Stimulated activated CD4-positive, alpha-beta T cell treated with anti-CD3 and anti-CD28 coated beads, TNF-alpha, amount 100 ng/mL, for 24 hours (primary cell): ENCODE measurements at places on chromosomes 7 and 10.

GRCh38 chr7:34839645-34840044 is 181.6 kb downstream of the NPSR1 start:
- no peak for DNase-seq

DNA sequence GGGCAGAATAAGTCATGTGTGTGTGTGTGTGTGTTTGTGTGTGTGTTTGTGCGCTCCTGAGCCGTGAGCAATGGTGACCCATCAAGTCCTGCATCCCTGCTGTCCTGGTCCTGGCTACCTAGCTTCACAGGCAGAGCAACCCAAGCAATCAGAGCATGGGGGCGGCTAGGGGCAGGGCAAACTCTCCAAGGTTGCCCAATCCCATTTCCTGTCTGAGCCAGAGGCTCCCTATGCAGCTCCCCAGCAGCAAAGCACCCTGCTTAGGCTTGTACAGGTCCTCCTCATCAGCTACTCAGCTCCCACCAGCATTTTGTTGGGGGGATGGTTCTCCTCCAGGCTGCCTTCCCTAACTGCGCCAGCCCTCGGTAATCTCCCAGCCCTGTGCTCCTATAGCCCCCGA is 31.1 kb upstream of the CRHR2 start:
- DNase-seq, result no peak

DNA sequence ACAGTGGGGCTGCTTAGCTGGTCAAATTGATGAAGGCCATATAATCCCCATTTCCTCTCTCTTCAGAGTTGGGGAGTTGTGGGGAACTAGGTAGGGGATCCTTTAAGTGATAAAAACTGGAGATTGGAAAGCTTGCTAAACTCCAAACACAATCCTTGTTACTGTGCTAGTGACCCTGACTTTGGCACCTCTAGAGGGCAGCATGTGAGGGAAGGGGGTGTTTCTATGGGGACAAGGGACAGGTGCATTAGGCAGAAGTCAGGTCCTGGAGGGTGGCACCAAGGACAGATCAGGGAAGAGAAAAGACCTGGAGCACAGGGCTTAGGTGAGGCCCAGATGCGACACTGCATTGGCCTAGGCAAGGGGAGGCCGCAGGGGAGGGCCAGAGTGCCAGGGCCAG is 66.9 kb downstream of the CDHR3 start:
- no peak for DNase-seq

- no peak for DNase-seq
Measured at GRCh38 chr7:73454424-73454823, 20.8 kb downstream of the FZD9 start.

DNA sequence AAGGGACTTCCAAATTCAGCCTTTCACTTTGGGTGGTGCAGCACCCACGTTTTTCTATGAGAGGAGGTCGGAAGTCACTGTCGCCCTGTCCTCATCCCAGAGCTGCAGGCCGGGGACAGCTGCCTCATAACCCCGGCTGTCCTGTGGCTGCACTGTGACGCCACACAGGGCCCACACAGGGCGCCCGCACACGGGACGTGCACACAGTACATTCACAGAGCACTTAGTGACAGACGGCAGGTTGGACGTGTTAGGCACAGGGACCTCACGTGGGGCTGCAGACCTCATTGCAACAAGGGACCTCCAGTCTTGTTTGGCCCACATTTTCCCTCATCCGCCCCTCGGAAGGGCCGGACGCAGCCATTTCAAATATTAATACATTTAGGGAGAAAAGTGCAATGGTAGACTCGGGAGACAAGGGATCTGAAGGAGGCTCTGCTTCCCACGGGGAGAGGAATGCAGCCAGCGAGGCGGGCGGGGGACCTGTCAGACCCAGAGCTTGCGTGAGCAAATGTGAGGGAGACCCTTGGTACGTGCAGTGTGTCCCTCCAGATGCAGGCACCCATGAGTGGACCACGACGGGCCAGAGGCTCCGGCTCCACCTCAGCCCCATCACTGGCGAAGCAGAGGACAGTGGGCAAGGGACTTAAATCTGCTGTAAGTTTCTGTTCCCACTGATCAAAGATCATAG is 86.7 kb downstream of the VOPP1 start:
- DNase-seq, result no peak

DNA sequence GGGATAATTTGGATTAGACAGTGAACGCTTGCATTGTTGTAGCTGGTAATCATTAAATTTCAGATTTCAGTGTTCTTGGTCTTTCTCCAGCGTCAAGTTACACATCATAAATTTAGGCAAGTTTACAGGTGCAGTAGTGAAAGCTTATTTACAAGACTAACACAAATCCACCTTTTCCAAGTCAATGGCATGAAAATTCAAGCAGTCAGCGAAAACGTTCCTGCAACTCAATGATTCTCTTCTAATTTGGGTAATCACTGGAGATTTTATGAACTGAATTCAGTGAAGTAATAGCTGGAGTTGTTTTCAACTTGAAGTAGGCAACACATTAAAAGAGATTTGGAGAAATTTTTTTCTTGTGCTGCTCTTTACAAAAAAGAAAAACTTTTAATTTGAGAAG is 17.9 kb downstream of the BCAP29 start:
- no peak for DNase-seq

GRCh38 chr7:102287981-102288278 is 1.3 kb downstream of the SH2B2 start:
- DNase-seq, result no peak

- DNase-seq, result no peak
Measured at GRCh38 chr10:118966076-118966849, 63.3 kb upstream of the NANOS1 start.

GRCh38 chr10:102795453-102796406 is 41.5 kb downstream of the CYP17A1 start:
- DNase-seq, result no peak

GRCh38 chr10:79226391-79227245 is 120.7 kb upstream of the PPIF start:
- DNase-seq, result no peak

DNA sequence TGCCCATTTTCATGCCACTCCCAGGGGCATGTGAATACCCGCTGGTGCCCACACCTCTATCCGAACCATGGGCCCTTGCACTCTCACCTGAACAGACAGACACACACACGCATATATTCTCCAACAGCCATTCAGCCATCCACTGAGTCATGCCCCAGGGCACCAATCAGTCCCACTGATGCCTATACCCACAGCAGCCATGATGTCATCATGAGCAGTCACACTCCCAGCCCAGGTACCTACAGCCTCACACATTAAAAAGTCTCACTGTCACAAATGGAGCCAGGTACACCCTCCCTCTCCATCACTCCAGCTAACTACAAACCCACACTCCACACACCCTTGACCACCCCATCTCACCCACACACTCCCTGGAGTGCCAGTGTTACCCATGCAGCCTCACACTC is 12.2 kb downstream of the VSIR start:
- peak; percentile 45 for DNase-seq

- DNase-seq, result no peak
Measured at GRCh38 chr7:50321487-50322067, 17.1 kb downstream of the IKZF1 start.

GRCh38 chr10:116694243-116694926 is 48.0 kb downstream of the HSPA12A start:
- DNase-seq, result no peak

- no peak for DNase-seq
Measured at GRCh38 chr7:114062810-114063209, 144.0 kb upstream of the PPP1R3A start.

- no peak for DNase-seq
Measured at GRCh38 chr10:66218289-66218688, 707.5 kb upstream of the LRRTM3 start.

DNA sequence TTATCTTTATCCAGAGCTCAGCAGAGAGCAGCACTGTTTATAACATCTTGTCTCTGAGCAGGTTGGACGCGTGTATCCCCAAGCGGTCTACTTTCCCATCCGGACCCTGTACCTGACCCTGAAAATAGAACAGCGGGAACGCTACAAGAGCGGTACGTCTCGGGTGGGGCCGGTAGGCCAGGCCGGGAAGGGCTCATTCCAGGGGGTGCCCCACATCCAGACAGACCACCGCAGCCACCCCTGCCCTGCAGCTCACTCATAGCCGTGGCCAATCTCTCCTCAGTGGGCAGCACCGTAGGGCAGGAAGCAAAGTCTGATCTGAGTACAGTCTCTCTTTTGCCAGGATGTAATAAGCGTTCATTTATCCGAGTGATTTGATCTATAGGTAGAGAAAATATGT is 113.7 kb downstream of the TRRAP start:
- DNase-seq, result no peak

DNA sequence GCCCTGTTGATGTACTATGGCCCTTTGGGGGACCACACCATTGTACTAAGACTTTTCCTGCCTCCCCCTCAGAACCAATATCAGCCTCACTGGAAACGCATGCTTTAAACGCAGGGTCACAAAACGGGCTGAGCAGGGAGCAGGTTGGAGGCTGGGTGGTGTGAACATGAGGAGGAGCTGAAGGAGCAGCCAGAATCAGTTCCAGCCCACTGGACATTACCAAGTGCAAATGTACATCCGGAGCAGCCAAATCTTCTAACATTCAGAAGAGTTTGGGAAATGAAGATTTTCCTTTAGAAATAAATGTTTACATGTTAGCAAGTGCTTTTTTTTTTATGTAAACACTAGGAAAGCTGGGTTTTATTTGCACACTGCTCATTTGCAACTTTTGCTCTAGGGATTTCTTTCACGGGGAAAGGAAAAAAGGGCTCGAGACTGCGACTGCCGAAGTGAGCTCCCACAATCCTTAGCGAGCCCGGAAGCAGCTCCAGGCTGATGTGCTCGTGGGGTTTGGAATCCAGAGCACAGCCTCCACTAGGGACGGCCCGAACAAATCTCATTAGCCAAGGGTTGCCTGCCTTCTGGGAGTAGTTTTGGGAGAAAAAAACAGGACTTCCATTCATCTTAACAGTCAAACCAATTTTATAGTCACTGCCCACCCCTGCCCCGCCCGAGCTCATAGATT is 108.0 kb upstream of the YAE1 start:
- DNase-seq, result no peak

GRCh38 chr7:144713850-144714249 is 122.0 kb downstream of the TPK1 start:
- DNase-seq, result no peak

GRCh38 chr7:28292834-28293526 is 112.4 kb upstream of the JAZF1 start:
- no peak for DNase-seq

- no peak for DNase-seq
Measured at GRCh38 chr10:110508806-110509544, 11.3 kb downstream of the DUSP5 start.

DNA sequence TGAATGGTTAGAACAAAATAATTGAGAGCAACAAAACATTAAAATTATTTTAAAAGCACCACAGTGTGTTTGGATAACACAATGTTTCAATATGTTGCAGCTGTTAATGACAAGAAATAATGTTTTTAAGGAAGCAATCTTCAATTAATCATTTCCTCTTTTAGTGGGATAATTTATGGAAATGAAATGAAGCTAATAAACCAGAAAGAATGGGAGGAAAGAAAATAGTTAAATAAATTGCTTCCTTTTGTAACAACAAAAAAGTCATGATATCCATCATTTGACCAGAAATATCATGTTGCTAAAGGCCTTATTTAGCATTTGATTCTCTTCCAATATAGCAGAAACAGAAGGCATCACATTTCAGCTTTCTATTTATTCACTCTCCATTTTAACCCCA is 224.5 kb downstream of the SEMA3A start:
- DNase-seq, result no peak

DNA sequence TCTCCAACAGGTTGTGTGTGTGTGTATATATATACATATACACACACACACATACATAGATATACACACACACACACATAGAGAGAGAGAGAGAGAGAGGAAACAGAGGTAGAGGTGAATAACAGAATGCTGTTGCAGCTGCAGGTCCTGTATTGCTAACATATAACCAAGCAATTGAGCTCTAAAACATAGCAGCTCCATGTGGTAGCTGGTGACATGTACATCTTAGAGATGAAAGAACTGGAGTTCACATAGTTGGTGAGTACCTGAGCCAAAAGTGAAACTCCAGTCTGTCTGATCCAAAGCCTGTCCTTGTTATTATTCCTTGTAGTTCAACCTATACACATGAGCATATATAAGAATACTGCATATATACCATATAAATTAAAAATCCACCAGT is 152.9 kb upstream of the CSTF2T start:
- DNase-seq, result no peak

- DNase-seq, result no peak
Measured at GRCh38 chr7:18390535-18390907, 105.0 kb upstream of the HDAC9 start.

- no peak for DNase-seq
Measured at GRCh38 chr7:40546616-40547501, 412.1 kb downstream of the SUGCT start.

DNA sequence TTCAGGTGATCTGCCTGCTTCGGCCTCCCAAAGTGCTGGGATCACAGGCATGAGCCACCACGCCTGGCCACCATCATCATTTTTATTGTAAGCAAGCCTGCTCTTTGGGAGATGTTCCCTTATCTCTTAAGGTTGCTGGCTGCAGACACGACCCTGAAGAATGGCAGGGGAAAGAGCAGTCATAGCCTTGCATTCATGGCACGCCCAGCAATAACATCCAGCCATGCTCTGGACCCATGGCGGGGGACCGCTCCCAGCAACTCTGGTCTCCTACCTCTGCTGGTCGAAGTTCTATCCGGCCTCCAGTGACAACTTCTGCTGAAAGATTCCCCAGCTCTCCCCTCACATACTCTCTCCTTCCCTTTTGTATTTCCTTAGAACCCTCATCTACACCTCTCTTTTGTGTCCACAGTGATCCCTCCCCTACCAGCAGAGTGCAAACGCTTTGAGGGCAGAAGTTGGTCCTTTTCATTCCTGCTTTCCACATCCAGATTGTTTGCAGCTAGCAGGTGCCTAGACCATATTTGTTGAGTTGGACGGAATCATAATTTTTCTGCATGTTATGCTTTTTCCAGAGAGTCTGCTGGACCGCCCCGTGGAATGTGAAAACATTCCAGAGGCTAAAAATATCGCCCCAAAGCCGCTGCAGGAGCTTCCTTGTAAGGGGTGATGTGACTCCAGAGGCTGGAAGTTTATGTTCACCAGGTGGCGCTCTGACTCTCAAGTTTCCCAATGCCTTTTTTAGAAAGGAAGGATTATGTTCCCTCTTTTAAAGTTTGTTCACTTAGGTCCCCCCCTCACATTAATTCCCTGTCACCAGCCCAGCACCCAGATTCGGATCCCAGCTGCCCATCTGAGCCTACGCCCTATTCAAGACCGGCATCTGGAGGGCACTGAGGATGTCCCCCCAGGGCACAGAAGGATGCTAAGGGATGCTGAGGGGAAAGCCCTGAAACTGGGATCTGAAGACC is 4.3 kb upstream of the MARVELD1 start:
- DNase-seq, result no peak
